ENCODE measurements at places on chromosomes 5 and 9.

DNA sequence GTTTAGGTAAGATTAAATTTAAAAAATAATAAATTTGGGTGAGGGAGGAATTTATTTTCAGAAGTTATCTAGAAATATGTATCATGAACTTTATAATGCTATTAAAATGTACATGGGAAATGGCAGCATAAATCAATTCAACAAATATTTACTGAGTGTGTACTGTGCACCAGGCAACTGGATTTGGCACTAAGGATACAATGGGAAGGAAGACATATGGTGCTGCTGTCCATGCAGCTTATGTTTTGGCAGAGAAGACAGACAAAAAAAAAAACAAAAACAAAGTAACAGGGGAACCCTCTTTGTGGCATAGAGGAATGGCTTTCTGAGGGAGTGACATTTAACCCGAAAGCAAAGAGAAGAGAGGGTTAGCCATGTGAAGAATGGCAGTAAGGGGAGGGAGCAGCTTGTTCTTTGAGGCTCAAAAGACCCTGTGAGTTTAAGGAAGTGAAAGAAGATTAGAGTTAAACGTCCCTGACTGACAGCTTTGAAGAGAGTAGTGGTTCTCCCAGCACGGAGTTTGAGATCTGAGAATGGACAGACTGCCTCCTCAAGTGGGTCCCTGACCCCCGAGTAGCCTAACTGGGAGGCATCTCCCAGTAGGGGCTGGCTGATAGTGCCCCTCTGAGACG lies 23.9 kb downstream of the CNTRL start:
- no peak for DNase-seq

GRCh38 chr5:6772886-6773285 lies 59.7 kb downstream of the TENT4A start:
- DNase-seq = no peak

- DNase-seq = no peak
Measured at GRCh38 chr5:61290791-61291210, 41.3 kb upstream of the ZSWIM6 start.

DNA sequence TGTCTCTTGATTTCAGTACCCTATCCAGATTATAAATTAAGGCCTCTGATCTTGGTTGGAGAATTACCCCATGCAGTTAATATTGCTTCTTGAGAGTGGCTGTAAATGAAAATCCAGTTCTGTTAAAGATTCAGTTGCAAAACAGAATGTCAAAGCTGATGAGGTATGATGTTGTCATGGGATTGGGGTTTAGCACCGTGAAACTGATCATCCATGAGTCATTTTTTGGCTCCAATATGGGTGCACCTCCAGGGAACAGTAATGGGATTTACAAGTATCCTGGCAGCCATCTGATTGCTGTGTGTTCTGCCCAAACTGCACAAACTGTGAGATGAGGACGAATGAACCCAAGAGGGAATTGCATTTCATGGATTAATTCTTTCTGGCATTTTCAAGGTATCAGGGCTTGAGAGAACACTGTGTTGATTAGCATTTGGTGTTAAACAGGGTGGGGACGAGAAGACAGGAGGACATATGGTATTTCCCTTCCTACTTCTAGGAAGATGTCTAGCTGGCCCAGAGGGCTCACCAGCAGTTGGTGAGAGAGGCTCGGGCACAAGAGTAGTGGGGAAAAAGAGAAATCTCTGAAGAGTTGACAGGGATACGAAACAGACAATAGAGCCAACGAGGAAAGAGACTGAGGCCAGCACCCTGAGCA lies 214.7 kb downstream of the GAS1 start:
- no peak for DNase-seq

- DNase-seq = no peak
Measured at GRCh38 chr9:85742597-85742936, 813 bp upstream of the AGTPBP1 start.

DNA sequence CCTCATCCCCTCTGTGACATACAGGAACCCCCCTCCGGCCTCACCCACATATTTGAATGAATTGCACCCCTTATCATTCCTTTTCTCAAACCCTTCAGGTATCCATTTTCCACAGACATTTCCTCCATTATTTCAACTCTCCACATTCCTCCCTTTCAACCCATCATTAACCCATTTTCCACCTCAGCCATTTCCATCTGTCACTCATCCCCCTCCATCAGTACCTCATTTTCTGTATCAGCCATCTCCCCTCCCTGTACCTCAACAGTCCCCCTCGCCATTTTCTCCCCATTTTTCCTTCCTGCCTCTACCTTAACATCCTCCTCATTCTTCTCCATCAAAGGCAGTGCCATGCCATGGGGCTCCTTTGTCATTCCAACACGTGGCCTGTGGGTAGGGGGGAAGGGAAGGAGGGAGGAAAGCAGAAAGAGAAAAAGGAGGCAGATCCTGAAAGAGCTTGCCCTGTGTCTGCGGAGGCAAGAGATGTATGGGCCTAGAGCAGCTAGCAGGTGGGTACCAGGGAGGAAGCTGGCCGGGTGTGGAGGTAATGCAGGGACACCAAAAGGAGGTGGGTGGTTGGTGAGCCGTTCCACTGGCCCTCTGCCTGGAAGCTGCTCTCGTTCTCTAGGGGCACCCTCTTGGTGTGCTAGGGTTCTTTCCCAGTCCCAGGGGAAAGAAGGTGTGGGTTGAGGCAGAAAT lies 1.5 kb downstream of the DNAJB5 start:
- DNase-seq = no peak

GRCh38 chr5:94893412-94894135 lies 275.1 kb downstream of the SLF1 start:
- peak; percentile 18 for DNase-seq

GRCh38 chr9:134743853-134744252 lies 102.2 kb downstream of the COL5A1 start:
- DNase-seq = no peak

DNA sequence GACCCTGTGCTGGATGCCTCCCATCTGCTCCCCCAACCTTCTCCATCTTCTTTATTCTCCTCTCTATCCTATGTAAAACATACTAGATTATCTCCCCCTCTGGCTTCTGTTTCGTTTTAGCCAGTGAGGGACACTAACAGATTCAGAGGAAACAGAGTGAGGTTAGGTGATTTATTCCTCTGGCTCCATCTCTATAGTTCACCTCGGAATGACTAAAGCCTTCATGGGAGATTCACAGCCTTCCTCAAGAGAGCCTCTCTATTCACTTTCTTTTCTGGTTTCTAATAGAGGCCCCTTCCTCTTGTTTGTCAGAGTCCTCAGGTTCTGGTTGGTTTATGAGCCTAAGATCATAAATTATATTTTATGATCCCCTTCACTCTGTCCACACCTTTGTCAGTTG lies 633.1 kb upstream of the TYRP1 start:
- DNase-seq = no peak

DNA sequence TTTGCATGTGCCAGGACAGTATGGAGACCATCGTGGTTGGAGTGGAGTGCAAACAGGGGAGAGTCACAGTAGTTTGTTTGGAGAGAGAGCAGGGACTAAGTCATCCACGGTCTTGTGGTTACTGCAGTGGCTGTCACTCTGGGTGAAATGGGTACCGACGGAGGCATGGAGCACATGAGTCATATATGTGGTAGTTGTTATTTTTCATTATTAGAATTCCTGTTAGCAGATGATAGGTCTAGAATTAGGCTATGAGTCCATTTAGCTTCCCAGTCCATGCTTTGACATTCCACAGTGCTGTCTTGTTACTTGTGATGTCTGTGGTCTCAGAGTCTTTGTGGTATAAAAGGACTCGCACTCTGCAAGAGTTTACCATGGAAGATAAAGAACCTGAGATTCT lies 303.9 kb downstream of the DMRT2 start:
- DNase-seq = no peak

GRCh38 chr5:158124606-158125316 lies 265.8 kb upstream of the CLINT1 start:
- no peak for DNase-seq

- no peak for DNase-seq
Measured at GRCh38 chr5:22277006-22277405, 576.1 kb downstream of the CDH12 start.

DNA sequence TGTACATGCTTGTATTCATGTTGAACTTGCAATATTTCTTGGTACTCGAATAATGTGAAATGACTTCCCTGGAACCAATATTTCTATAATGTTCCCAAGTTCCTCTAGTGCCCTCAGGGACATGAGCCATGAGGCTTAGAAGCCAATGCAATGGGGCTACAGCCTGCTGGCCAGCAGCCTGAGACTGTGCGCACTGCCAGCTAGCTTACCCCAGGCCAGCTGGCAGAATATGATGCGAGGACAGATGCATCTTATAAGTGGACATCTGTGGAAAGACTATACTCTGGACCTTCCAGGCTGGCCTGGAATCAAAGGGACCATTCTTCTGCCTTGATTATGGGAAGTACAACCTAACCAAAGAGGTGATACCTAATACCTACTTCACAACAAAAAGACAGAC lies 1862.0 kb upstream of the ACO1 start:
- no peak for DNase-seq

- peak; percentile 41 for DNase-seq
Measured at GRCh38 chr5:139745132-139745799, 50.3 kb upstream of the PSD2 start.

GRCh38 chr5:2334719-2335118 lies 416.8 kb downstream of the IRX2 start:
- DNase-seq = no peak

- DNase-seq = no peak
Measured at GRCh38 chr5:40734986-40735385, 20.8 kb downstream of the TTC33 start.

DNA sequence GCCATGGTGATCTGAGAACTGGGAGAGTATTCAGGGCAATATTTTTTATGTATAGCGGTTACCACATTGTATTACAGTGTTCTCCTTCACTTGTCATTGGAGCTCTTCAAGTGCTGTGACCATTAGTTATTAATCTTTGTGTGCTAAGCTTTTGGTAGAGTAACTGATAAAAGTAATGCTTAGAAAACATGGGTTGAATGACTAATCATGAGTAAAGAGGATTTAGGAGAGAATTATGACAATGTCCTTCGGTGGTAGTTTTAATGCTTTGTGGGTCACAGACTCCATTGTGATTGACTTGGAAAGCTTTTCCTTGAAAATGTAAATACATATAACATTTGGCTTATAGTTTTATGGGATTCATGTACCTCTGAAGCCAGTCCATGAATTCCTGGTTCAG lies 21.4 kb downstream of the TGFBR1 start:
- DNase-seq = no peak

GRCh38 chr9:131837316-131837715 lies 97.4 kb upstream of the RAPGEF1 start:
- DNase-seq = peak; percentile 17

GRCh38 chr5:180353980-180354452 lies 880 bp upstream of the GFPT2 start:
- DNase-seq = no peak

DNA sequence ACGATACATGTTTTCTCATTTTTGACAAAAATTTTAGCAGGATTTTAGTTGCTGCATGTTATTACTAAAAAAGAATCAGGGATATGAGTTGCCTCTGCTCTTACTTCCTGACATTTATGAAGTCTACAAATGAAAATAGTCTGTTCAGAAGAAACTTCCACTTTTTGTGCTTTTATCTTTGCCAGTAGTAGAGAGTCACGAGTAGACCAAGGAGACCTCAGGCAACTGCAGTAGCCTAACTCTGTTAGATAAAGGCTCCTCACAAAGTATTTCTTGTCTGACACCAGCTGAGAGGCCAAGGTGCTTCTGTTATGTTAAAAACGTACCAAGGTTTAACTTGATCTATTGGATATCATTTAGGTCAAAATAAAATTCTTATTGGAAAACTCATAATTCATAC lies 333.9 kb downstream of the NR2F1-AS1 start:
- DNase-seq = no peak

- no peak for DNase-seq
Measured at GRCh38 chr5:150301170-150301505, 1.6 kb downstream of the ARSI start.

GRCh38 chr9:3360245-3360644 lies 165.6 kb downstream of the RFX3 start:
- no peak for DNase-seq

DNA sequence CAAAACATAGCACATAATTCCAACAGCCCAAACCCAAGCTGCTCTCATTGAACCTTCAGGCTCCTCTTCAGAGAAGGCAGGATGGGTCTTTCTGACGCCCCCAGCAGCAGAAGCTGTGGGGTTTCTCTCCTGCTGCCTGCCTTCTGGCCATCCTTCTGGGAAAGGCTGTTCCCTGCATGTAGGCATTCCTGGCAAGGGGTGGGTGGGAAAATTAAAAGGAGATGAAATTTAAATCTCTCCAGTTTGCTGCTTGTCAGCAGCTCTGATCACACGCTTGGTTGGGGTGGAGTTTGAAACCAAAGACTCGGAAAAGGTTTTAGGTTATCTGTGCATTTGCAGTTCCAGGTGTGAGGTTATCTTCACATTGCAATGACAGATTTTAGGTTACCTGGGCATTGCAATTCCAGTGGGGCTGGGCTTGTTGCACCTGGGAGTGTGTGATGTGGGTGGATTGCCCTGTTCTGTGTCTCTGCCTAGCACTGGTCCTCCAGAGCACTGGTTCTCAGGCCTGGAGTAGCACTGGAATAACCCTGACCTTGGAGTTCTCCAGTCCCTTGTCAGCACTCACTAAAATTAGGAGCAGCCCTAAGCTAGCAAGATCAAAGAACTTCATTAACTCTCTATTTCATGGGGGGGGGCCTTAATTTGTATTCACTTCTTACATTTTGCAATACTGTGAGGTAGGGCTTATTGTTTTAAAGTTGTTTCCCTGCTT lies 109.7 kb downstream of the PDZD2 start:
- no peak for DNase-seq

DNA sequence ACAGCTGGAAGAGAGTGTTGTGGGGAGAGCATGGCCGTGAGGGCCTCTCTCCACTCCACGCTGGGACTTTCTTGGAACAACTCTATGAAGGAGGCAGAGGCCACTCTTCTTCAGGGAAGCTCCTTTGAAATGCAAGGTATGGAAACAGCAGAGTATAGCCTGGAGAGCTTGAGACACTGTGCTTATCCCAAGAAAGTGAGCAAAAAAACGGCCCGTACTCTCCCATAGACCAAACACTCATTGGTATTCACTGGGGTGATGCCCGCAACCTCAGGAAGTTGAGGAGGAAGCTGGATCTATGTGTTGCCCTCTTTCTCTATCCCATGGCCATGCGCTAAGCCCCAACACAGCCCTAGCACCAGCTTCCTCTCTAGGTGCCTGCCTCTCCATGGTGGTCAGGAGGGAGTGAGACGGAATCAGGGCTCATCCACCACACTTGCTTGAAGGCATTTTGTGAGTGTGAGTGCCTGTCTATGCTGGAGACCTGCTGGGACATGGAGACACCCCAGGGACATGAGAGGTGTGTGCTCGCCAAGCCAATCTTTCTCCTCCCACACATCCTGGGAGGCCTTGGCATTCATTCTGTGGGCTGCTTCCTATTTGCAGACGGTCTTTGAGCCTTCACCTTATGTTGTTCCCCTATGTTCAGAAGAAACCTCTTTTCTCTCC lies 616.6 kb downstream of the IRX1 start:
- DNase-seq = no peak

GRCh38 chr5:149550268-149550583 lies 1.0 kb downstream of the CSNK1A1 start:
- peak; percentile 38 for DNase-seq

- no peak for DNase-seq
Measured at GRCh38 chr9:77697238-77697984, 49.3 kb upstream of the GNA14 start.

Data from hematopoietic multipotent progenitor cell treated with erythropoietin and hydrocortisone succinate and interleukin-3 and kit ligand, for 6 days (in vitro differentiated cells).